ENCODE measurements at places on chromosomes 12 and 14.

DNA sequence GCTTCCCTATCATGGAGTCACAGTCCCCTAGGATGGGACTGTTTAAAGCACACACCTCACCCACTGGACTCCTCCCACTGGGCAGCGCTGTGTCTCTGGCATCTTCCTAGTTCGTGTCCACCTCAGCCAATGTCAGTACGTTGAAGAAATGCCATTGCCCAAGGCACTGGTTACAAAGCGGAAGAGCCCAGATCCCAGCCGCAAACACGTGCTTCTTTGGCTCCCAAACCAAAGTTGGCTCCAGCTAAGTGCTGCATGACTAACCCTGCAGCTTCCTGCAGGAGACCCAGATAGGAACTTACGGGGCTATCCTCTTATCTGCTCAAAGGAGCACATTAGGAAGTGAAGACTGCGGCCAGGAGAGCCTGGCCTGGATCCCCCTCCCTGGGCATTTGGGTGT, 9.3 kb downstream of the SYNE3 start:
- no peak for DNase-seq

DNA sequence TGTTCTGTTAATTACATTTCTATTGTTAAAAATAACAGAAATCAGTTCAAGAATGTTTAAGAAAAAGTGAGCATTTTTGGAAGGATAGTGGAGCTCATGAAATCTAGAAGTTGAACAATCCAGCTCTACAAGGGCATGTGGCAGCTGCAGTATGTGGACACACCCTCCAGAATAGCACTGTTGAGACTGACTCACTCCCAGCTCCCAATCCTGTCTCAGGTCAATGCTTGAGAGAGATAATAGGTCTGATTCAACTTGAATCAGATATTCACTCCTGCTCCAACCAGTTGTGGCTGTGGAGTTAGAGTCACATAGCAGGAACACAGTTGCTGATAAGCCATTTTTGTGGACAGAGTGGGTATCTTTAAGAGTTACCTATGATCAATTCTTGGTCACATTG, 113.0 kb upstream of the NTF3 start:
- no peak for DNase-seq

GRCh38 chr12:120090626-120091295, 25.8 kb downstream of the RAB35 start:
- no peak for DNase-seq

- no peak for DNase-seq
These were observed 8.7 kb downstream of the TMEM253 start for GRCh38 chr14:21109377-21110138.

GRCh38 chr14:89221109-89221810, 195.8 kb downstream of the FOXN3 start:
- DNase-seq: peak; percentile 72

GRCh38 chr14:63470962-63471793, 72.0 kb downstream of the PPP2R5E start:
- DNase-seq: peak; percentile 20

DNA sequence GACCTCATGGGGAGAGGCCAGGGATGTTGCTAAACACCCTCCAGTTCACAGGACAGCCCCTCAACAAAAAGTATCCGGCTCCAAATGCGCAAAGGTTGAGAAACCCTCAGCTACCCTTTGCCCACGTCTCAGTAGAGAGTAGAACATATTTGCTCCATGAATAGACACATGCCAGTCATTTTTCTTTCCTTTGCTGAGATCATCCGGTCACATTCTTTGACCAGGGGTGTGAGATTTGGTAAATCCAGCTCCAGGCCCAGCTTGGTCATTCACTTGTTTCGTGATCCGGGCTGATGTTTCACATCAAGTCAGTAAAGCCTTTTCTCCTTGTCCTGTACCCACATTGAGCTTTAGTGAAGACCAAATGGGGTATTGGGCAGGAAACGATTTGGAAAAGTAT, 83.6 kb upstream of the LHX5 start:
- no peak for DNase-seq

- DNase-seq: no peak
These were observed 131.1 kb downstream of the PRKCH start for GRCh38 chr14:61452452-61452851.

DNA sequence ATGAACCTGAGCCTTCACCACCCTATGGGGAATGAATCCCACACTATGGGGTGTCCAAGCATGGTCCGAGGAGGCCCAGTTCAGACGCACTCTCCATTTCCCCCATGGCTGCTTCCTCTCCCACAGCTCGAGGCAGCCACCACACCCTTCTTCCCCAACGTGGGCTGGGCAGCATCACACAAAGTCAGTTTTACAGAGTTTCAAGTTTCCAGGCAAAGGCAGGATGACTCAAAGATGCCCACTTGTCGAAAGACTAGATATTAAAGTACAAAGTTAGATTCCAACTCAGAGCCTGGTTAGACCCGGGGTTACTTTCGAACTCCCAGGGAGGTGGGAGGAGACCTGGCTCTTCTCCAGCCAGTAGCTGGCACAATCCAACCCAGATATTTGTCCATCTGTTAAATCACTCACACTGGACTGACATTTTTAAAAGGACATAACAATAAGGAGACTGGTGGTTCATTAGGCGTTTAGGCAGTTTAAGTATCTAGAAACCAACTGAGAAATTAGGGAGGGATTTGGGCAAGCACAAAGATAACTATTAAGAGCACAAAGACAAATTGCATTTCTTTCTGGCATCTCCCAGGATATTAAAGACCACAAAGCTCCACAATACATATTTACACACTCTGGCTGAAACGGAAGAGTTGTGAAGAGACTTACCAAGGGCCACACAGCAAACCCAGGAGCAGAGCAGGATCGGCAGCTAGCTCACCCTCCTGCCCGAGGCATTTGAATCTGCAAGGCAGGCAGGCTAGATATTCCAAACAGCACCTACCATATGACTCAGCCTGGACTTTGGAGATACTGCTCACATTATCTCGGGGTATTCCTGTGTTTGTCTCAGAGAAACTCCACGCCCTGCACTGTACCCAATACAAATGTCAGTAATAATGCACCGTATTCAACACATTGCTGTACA, 34.8 kb downstream of the TMCC3 start:
- DNase-seq: no peak

GRCh38 chr12:13273097-13273496, 76.6 kb downstream of the EMP1 start:
- DNase-seq: no peak

DNA sequence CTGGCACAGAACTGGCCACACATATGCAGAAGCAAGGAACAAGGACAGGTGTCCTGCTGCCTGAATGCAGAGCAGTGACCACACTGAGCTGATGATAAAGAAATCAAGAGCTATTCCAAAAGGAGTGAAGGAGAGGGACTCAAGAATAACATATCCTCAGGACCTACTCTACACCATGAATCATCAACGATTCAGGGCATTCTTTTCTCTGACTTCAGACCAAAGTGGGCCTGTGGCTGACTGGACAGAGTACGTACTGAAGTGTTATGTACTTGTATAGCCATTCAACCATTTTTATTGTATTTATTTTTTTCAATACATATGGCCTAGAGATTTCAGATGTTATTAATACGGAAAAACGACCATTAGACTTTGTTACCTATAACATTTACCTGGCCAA, 177.5 kb upstream of the TMTC1 start:
- no peak for DNase-seq

GRCh38 chr12:7555752-7556151, 52.2 kb upstream of the CD163 start:
- DNase-seq: peak; percentile 18

DNA sequence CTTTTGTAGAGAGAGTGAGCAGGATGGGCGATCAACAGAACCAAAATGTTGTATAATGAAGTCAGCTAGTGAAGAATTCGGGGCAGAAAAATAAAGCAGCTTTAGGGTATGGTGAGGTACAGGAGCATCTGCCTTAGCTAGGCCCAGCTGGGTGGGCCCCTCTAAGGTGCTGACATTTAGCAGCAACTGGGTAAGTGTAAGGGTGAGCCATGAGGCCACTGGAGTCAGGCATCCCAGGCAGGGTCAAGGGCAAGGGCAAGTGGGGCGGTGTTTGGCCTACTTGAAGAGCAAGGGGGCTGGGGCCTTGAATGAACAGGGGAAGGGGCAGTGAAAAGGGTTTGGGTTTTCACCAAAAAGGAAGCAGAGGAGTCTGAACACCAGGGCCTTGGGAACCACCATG, 583.6 kb downstream of the BCL11B start:
- no peak for DNase-seq

- DNase-seq: no peak
These were observed 7.6 kb downstream of the EGLN3 start for GRCh38 chr14:33943096-33943883.

GRCh38 chr12:107339487-107339886, 246.1 kb upstream of the CRY1 start:
- no peak for DNase-seq

GRCh38 chr12:53956914-53957536, 2.3 kb downstream of the HOXC12 start:
- no peak for DNase-seq

DNA sequence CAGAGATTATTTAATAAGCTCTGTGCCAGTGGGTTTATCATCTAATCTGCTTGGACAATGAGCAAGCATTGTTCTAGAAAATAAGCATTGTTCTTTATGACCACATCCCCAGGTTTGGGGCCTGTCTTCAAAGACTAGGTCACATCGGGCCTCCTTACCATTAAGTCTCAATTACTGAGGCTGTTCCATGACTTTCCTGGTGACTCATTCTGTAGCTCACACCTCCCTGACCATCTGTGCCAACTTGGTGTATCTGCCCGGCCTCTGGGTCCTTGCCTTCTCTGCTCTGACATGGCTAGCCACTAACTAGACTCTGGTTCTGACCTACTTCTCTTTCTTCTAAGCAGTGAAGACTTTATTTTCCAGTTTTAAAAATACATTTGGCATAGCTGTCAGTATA, 44.4 kb upstream of the PLEKHA5 start:
- DNase-seq: no peak

GRCh38 chr12:6031001-6031400, 85.9 kb upstream of the ANO2 start:
- no peak for DNase-seq

- no peak for DNase-seq
These were observed 76.1 kb upstream of the GPHB5 start for GRCh38 chr14:63394841-63395240.

DNA sequence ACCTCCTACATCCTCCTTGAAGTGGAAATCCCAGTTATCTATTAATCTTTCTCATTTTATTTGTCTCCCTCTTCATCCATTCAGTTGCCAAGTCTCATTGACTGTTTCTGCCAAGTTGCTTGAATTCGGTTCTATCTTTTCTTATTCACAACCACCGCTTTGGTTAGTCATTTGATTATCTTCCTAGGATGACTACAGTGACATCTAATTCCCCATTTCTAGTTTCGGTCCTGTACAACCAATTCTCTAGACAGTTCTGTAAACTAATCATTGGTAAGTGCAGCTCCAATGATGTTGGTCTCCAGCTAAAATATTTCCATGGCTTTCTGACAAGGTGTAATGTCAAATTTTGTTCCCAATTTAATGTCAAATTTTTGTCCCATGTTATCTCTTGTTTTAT, 220.1 kb downstream of the ADAMTS20 start:
- no peak for DNase-seq

GRCh38 chr12:70692681-70693288, 55.6 kb upstream of the PTPRB start:
- DNase-seq: peak; percentile 31

- no peak for DNase-seq
These were observed 115.2 kb downstream of the PRICKLE1 start for GRCh38 chr12:42474391-42474790.

- DNase-seq: no peak
These were observed 6.7 kb downstream of the FNTB start for GRCh38 chr14:64993266-64993930.

GRCh38 chr12:120204171-120204570, 3.3 kb upstream of the RPLP0 start:
- no peak for DNase-seq

- no peak for DNase-seq
These were observed 1.5 kb downstream of the KLC1 start for GRCh38 chr14:103630364-103631108.

DNA sequence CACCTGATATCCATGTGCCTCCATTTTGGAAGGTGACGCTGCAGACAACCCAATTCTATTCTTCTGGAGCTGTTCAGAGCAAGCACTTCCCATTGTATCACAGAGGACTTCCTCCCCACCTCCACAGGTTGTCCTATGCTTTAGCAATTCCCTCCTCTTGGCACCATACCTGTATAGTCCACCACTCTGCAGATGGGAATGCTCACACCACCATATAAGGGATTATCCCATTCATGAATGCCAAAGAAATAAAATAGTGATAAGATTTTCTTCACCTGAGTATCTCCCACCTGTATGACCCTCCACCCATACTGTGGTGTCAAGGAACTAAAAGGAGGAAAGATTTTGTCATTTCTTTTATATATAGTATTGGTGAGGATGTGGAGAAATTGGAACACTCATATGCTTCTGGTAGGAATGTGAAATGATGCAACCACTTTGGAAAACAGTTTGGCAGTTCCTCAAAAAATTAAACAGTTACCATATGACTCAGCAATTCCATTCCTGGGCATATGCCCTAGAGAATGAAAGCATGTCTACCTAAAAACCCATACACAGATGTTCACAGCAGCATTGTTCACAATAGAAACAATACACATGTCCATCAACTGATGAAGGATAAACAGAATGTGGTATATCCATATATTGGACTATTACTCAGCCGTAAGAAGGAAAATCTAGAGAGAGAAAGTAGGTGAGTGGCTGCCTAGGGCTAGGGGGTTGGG, 75.2 kb downstream of the FIGNL2 start:
- no peak for DNase-seq

- no peak for DNase-seq
These were observed 507 bp downstream of the SPTSSA start for GRCh38 chr14:34461334-34462131.

- peak; percentile 76 for DNase-seq
These were observed 47.9 kb downstream of the FGD6 start for GRCh38 chr12:95169368-95169767.

- DNase-seq: no peak
These were observed 21.9 kb upstream of the KLC1 start for GRCh38 chr14:103606963-103607668.

GRCh38 chr14:40599725-40600124, 1007.0 kb upstream of the LRFN5 start:
- no peak for DNase-seq

- no peak for DNase-seq
These were observed 75.8 kb downstream of the GPATCH2L start for GRCh38 chr14:76227450-76228050.

DNA sequence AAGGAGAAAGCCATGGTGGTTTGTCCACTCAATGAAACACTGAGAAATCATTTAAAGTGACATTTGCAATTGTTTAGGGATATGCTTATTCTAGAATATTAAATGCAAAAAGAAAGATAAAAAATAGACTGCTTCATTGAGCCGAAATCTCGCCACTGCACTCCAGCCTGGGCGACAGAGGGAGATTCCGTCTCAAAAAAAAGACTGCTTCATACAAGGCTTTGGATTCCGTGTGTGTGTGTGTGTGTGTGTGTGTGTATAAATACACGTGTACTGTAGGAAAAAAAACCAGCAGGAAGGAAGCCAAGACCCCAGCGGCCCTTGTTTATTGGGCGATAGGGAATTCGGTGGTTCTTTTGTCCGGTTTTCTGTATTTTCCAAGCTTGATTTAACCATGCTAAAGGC, 3.2 kb upstream of the ZNF839 start:
- no peak for DNase-seq

- no peak for DNase-seq
These were observed 502.3 kb downstream of the TMEM132D start for GRCh38 chr12:129401572-129401971.

Measured in glomerular endothelial cell (primary cell).